GM06990 (cell line): ENCODE measurements at places on chromosomes 6 and 20.

GRCh38 chr6:35585658-35586057 is 73.0 kb upstream of the TULP1 start:
- DNase-seq: no peak

DNA sequence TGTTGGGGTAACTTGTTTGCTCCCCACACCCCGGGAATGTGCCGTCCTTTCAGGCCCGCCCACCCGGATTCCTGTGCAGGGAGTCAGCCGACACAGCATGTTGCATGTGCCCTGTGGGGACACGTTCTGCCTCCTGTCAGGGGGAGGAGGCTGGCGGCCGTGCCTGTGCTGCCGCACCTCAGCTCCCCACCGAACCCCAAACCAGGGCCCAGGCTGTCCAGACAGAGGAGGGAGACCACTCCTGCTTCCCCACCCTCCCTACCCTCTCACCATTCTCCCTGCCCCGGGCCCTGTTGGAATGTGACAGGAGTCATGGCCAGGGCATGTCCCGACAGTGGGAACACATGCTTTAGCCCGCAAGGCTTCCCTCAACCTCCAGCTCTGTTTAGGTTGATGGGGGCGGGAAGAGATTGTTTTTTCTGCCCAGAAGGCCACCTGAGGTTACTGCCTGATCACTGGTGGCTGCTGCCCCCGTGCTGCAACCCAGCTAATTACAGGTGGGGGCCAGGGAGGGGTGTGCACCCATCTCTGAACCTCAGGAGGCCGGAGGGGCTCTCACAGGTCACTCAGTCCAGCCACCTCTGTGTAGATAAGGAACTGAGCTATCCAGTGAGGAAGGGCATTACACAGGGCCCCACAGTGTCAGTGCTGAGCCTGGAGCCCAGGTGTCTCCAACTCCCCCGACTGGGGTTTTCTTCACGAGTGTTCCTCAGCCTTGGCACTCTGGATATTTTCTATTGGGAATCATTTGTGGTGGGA is 13.6 kb downstream of the LRRC73 start:
- no peak for DNase-seq

DNA sequence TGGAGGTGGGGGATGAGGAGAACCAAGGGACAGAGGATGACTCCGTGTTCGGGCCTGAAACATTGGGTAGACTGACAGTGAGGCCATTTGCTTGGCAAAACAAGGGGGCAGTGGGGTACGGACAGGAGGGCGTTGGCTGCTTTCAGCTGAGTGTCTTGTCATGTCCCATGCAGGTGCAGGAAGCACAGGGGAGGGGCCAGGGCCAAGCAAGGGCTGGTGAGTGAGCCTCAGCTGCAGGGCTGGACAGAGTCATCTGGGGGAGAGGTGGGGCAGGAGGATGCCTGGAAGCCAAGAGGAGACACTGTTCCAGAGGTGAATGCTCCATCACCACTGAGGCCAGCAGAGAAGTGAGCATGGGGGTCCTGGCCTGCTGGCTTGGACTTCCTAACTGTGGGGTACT is 78.4 kb downstream of the ERMARD start:
- DNase-seq: no peak

- no peak for DNase-seq
Observed at GRCh38 chr6:117237561-117237960, 27.8 kb upstream of the VGLL2 start.

DNA sequence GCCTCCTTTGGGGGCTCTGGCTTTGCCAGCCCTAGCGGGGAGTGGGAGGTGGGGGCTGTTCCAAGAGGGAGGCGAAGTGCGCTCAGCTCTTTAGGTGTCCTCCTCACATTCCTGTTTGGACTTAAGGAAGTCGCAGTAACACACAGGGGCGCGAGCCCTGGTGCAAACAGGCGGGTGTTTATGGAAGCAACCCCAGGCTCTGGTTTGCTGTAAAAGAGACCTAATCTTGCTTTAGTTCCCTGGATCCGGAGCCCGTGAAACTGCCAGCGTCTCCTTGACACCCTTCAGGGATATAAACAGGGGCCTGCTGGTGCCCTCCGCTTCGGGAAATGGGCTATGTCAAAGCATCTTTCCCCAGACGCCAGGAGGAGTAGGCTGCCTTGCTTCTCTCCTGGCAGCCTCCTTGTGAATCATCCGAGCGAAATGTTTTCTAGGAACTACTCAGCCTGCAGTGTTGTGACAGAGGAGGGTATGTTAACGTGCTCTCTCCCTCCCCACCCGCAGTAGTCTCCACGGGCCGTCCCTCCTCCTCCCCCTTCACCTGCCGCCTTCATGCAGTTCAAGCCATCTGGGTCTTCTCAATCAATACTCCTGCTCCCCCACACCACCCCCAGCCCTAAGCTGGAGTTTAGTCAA is 168.0 kb upstream of the LRFN2 start:
- DNase-seq: no peak

GRCh38 chr6:147158881-147159280 is 45.3 kb upstream of the STXBP5 start:
- no peak for DNase-seq

GRCh38 chr6:106529438-106529837 is 99.9 kb downstream of the RTN4IP1 start:
- DNase-seq: no peak

DNA sequence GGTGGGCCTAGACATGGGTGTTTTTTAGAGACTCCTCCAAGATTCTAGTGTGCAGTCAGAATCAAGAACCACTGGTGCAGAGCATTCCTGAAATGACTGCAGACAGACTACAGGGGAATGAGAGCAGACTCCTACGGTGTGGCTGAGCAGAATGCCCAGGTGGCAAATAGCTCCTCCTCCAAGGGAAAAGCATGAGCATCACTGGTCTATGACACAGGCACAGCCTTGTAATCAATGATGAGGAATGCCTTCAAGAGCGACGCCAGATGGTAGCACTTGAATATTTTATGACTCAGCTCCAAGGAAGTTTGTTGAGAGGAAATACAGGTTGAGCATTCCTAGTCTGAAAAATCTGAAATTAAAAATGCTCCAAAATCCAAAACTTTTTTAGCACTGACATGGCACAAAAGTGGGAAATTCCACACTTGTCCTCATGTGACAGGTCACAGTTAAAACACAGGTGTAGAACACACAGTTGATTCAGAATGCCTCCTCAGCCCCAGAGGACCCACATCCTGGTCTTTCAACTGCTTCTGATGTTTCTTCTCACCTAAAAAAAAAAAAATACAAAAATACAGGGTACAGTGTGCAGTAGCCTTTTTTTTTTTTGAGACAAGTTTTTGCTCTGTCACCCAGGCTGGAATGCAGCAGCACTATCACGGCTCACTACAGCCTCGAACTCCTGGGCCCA is 10.6 kb upstream of the FAM8A1 start:
- no peak for DNase-seq

DNA sequence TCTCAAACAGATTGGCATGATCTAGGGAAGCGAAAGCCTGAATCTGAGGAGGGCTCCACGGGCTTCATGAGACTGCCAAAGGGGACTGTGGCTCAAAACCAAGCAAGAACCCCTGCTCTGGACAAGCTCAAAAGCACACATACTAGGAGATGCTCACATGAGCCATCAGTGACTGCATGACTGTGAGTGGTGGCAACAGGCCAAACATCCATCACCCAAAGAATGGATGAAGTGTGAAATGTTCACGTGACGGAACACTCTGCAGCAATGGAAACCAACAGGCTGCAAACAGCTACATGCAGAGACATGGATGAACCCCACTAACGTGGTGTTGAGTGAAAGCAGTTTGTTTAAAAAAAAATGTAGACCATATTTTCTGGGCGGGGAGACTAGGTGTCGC is 136.3 kb downstream of the PREX1 start:
- DNase-seq: no peak

GRCh38 chr6:2543321-2543720 is 207.4 kb downstream of the MYLK4 start:
- no peak for DNase-seq

- DNase-seq: peak; percentile 29
Observed at GRCh38 chr6:157841211-157841840, 18.3 kb downstream of the SNX9 start.

- DNase-seq: no peak
Observed at GRCh38 chr6:12924911-12925310, 208.3 kb downstream of the PHACTR1 start.

DNA sequence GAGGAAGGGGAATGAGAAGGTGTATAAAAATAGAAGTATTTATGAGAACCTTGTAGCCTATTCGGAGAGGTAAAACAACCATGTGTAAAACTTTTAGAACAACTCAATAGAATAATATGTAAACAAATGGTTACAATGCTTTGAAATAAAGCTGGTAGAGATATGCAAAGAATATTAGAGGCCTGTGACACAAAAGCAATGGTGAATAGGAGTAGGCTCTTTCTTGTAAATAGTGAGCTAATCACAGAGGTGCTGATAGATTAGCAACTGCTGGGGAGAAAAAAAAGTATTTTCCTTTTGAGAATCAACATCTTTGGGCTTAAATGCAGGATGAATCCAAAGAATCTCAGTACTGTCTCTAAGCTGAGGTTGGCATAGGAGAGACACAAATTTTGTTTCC is 7.0 kb downstream of the TMEM200A start:
- no peak for DNase-seq
